ENCODE measurements at places on chromosomes 3 and 15. TPM values are rescaled to one million over a fixed set of nuclear protein-coding genes. Genes with fewer than 3 reads are reported as not detected.

The ZNF662 gene
- not detected for total RNA-seq

The RTP1 gene
- total RNA-seq: not detected

The AMIGO3 gene
- total RNA-seq: not detected

The GOLGA8J gene
- total RNA-seq: not detected

The P2RY1 gene
- total RNA-seq: not detected

The SAMMSON gene
- total RNA-seq: not detected

The LRRC3B gene
- total RNA-seq: not detected

The BCL2A1 gene
- 0.46 TPM for total RNA-seq

The SOX2 gene
- not detected for total RNA-seq

The ROPN1 gene
- not detected for total RNA-seq

The SCAANT1 gene
- total RNA-seq: not detected

The FBXO40 gene
- not detected for total RNA-seq

The LIPC gene
- not detected for total RNA-seq

The CRELD1 gene
- 11.3 TPM for total RNA-seq

The GABRG3 gene
- total RNA-seq: not detected

The AADAC gene
- not detected for total RNA-seq

The MGLL gene
- total RNA-seq: 144 TPM

The FBXL2 gene
- total RNA-seq: 10.3 TPM

The TRIM71 gene
- not detected for total RNA-seq

The ZFAND6 gene
- 49.0 TPM for total RNA-seq

The CSNK1G1 gene
- 23.3 TPM for total RNA-seq

The TRAT1 gene
- not detected for total RNA-seq

The PDCD7 gene
- 32.1 TPM for total RNA-seq

The SERINC4 gene
- not detected for total RNA-seq

The THBS1 gene
- 9,409 TPM for total RNA-seq

The DOCK3 gene
- total RNA-seq: 0.21 TPM

The PXYLP1 gene
- total RNA-seq: 4.5 TPM

The TIMMDC1 gene
- total RNA-seq: 108 TPM

The KBTBD12 gene
- total RNA-seq: not detected

The LRRC34 gene
- total RNA-seq: 0.34 TPM

The CCR1 gene
- total RNA-seq: not detected

The UNC45A gene
- 77.5 TPM for total RNA-seq

The ST3GAL6 gene
- total RNA-seq: not detected

The SNX33 gene
- 27.7 TPM for total RNA-seq

The SLC7A14 gene
- total RNA-seq: 0.36 TPM

The SLC28A2 gene
- total RNA-seq: not detected

The CTXN2 gene
- not detected for total RNA-seq

The IL5RA gene
- not detected for total RNA-seq

The DUOXA2 gene
- total RNA-seq: not detected

The PLA2G4E gene
- total RNA-seq: not detected

The LRRC2 gene
- 0.40 TPM for total RNA-seq

Data from HFFc6 (cell line).